ENCODE measurements at places on chromosomes 13 and 19.

DNA sequence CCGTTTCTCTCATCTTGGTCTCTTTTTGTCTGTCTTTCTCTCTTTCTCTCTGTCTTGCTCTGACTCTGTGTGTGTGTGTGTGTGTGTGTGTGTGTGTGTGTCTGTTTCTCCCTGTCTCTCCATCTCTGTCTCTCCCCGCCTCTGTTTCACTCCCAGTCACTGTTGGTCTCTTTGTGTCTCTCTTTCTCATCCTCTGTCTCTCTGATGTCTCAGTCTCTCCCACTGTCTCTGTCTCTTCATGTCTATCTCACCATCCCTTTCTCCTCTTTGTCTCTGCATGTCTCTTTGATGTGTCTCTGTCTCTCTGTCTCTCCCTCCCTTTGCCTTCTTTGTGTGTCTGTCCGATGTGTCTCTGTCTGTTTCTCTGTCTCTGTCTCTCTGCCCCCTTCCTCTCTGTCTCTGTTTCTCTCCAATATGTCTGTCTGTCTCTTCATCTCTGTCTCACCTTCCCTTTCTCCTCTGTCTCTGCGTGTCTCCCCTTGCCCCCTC, 2.5 kb downstream of the NFIC start:
- DNase-seq, result no peak

DNA sequence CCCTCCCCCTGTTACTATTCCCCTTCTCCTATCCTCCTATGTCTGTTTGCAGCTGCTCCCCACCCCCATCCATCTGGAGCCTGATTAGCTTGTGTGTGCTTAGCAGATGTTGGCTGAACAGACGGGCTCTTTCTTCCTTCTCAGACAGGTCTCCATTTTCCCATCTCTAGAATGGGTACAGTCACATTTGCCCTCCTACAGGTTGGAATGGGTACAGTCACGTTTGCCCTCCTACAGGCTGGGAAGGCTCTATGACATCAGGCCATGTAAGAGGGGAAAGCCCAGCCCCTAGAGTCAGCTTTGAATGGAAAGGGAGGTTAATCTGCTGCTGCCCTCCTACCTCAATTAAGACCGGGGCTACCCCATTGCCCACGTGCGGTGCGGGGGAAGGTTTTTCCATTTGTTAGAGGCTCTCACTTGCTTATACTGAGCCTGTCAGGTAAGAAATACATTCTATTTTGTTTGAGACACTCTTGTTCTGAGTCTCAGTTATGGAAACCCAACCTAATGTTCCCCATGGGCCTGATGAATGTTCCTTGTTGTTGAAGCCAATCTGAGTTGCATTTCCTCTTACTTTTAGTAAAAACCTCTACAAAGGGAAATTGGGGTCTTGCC, 2.2 kb upstream of the CLEC17A start:
- DNase-seq, result no peak

GRCh38 chr19:2495651-2496316, 19.9 kb downstream of the GADD45B start:
- DNase-seq, result no peak

DNA sequence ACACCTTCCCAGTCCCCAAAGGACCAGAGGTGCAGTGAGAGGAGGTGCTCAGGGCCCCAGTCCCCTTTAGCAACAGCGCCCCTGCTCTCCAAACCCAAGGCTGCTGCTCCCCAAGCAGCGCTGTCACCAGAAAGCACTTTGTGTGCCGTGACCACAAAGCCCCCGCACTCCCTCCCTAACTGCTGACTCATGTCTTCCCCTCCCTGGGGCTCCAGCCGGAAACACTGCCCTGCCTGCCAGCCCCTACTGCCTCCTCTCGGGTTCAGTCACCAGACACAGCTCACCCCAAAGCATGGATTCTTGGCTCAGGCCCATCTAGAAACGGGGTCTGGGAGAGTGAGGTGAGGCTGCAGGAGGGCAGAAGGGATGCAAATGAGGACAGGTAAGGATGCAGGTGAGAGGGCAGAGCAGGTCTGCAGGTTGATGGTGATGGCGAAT, 4.9 kb upstream of the TNFSF14 start:
- DNase-seq, result no peak

- no peak for DNase-seq
Measured at GRCh38 chr13:94950303-94950702, 238.0 kb upstream of the SOX21 start.

DNA sequence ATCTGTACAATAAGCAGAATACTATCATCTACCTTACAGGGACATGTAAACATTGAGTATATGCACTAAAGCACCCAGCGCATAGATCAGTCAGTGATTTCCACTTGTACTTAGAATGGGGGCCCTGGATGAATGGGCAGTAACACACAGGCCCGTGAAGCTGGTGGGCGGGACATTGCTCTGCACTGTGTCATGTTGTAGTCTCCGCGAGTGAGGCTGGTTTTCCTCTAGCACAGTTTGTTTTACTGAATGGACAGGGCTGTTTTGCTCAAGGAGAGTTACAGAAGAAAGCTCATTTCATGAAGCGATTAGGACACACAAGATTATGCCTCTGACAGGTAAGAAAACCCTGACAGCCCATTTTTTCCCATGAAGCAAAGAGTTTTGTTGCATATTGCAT, 86.4 kb upstream of the SOX21 start:
- DNase-seq, result no peak

Data from vagina (tissue), 2 donors.